Activated naive CD8-positive, alpha-beta T cell treated with anti-CD3 and anti-CD28 coated beads for 36 hours (primary cell): ENCODE measurements at places on chromosomes 11 and 22. TPM values are rescaled to one million over a fixed set of nuclear protein-coding genes. Genes with fewer than 3 reads are reported as not detected.

CCDC81 gene
- total RNA-seq: 0.16 TPM

OR10A2 gene
- total RNA-seq: not detected

PARVG gene
- total RNA-seq: 72.9 TPM

PAX6 gene
- total RNA-seq: not detected

OR8G5 gene
- total RNA-seq: not detected

A4GALT gene
- total RNA-seq: 0.08 TPM

KIF18A gene
- total RNA-seq: 21.8 TPM

IFITM10 gene
- not detected for total RNA-seq

C11orf86 gene
- not detected for total RNA-seq

MTMR2 gene
- total RNA-seq: 51.7 TPM

RPS13 gene
- 1,699 TPM for total RNA-seq

KCNK7 gene
- total RNA-seq: 0.62 TPM

AP5B1 gene
- total RNA-seq: 20.6 TPM
